ENCODE measurements at places on chromosomes 5 and 9. TPM values are rescaled to one million over a fixed set of nuclear protein-coding genes. Genes with fewer than 3 reads are reported as not detected.
A peak's percentile ranks its signal among the peaks of the same experiment; 100 is the strongest.

The IL3 gene
- not detected for polyA plus RNA-seq

DNA sequence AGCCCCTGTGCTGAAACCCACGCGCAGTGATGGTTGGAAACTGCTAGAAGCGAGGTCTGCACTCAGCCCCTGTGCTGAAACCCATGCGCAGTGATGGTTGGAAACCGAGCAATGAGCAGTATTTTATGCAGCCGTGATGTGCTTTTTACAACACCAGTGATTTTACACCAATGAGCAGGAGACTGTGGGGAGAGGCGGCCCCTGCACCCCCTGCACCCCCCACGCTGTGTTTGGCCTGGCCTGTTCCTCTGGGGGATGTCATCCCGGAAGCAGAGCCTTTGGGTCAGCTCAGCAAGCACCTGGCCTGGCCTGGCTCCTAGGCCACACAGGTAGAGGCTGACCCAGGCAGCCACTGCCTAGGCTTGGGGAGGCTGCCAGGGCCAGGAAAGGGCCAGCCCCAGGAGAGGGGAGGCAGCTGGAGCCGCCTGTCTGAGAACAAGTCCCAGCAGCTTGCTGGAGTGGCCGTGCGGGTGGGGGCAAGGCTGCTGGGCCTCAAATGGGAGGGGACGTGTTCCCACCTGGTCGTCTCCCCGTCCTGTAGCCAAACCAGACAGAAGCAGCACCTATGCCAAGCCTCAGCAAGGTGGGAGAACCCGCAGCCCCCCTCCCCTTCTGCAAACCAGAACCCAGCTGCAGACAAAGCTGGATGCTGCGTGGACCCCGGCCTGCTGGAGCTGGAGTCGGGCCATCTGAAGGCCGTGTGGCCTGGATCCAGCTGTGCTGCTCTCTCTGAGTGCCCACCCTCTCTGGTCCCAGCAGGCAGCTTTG is 46.8 kb downstream of the DBH start:
- H3K4me1 ChIP-seq: peaks cover 43% of the 10 kb centered on the region
- H3K27me3 ChIP-seq: no peaks in the 10 kb centered on the region
- no peaks in the 10 kb centered on the region for H3K36me3 ChIP-seq
- peak overlapping the region; percentile 94 for H3K27ac ChIP-seq

DNA sequence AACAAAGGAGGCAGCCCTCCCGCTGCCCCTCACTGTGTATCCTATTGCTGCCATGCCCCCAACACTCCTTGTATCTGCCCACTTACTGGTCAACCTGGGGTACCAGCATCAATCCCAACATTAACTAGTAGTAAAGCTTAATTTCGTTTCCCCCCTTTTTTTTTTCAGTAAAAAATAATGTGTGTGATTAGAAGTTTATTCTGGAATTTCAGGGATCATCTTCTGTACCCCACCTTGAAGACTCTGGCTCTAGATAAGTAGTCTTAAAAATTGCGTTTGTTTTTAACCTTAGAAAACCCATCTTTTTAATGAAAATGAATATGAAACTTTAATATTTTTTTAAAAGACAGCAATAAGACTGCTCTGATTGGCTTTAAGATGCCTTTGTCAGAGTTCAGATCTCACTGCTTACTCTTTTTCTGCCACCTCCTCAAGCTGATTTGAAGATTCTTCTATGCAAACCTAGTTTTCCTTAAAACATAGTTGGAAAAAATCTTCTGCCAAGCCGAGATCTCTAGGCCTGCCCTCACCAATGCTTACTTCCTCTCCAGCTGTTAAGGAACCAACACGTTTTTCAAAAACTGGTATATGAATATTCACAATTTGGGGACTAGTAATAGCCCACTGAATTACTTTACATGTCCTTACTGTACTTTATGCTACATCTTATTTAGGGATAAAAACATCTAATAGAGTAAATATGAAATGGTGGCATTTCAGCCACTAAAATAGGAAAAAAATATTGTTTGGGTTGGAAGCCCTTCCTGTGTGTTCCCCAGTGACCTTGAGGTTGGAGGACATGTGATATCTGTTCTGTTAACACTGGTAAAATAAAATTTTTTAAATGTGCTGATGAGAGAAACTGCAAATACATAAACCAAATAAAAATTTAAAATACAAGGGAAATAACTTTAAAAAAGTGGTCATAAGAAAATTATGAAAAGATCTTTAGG is 4.0 kb upstream of the RHOBTB3 start:
- no peak for DNase-seq
- H3K4me1 ChIP-seq: peaks cover 30% of the 10 kb centered on the region
- peak overlapping the region; percentile 7 for H3K4me3 ChIP-seq
- H3K27me3 ChIP-seq: peaks cover 9% of the 10 kb centered on the region

GRCh38 chr9:35952526-35953191 is 5.3 kb downstream of the OR2S2 start:
- no peak overlapping the region for H3K4me3 ChIP-seq
- peaks cover 8% of the 10 kb centered on the region for H3K4me1 ChIP-seq
- no peak for DNase-seq
- no peaks in the 10 kb centered on the region for H3K27me3 ChIP-seq
- no peak overlapping the region for H3K27ac ChIP-seq
- no peaks in the 10 kb centered on the region for H3K36me3 ChIP-seq

DNA sequence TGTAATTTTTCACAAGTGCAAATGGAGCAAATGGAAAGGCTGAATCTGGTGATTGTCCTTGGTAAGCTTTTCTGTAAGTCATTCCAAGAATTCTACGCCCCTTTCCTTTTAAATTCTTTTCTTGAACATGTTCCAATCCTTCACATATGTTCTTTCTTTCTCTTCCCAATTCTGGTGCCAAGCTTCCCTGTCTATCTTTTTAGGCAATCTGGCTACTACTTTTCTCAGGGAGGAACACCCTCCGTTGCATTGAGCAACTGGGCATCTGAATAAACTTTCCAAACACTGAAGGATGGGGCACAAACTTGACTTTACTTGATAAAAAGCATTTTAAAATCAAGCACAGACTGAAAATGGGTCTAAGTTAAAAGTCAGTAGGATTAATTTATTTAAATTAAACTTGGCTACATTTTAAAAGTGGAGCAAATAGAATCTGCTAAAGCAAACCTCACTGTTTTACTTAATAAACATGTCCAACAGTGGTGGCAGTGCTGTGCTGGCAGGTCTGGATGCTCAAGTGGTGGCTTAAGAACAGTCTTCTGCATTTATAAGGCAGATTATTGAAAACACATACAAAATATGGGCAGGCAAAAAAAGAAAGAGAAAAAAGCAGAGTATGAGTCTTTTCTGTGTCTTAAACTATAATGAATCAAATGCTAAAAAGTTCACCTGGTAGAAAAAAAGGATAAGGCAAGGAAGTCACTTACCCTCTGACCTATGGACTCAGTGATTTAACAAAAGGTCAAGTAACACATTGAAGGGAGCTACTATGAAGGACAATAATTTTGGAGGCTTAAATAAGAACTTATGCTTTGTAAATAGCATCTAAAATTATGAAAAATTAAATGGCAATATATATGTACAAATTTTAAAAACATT is 5.4 kb downstream of the ELL2 start:
- DNase-seq: no peak
- H3K36me3 ChIP-seq: no peaks in the 10 kb centered on the region
- no peaks in the 10 kb centered on the region for H3K27me3 ChIP-seq
- H3K4me3 ChIP-seq: no peak overlapping the region

Data from CD8-positive, alpha-beta memory T cell (primary cell).